Left lobe of liver (tissue), 2 donors: ENCODE measurements at places on chromosomes 2 and 18.

- DNase-seq: no peak
Measured at GRCh38 chr2:122652670-122653069, 897.2 kb downstream of the TSN start.

GRCh38 chr2:201344663-201345366 is 12.3 kb downstream of the FLACC1 start:
- no peak for DNase-seq

- DNase-seq: no peak
Measured at GRCh38 chr2:182167882-182168281, 182.2 kb downstream of the PPP1R1C start.

DNA sequence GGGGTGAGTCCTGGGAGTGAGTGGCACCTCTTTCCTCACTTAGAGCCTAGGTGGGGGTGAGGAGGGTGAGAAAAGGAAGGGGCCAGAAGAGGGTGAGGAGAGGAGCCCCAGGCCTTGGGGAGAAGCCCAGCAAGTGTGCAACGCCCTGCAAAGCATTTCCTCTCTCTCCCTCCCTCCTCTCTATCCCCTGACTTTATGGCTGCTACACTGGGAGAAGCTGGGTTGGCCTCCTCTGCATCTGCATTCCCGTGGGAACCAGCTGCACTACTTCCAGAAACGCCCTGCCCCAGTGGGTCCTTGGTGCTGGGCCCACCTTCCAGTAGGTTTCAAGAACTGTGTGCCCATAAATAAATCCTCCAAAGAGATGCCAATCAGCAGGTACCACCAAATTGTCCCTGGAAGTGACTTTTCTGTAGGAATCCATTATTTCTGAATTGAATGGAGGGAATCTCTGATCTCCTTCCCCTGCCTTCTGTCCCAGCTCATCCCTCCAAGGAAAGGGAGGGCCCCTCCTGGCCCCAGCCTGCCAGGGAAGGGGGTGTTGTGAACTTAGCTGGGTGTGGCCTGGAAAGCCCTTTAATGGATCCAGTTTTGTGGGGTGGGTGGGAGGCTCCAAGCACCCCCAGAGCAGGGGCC is 95.7 kb upstream of the BOD1L2 start:
- DNase-seq: no peak

GRCh38 chr2:68375582-68375981 is 10.5 kb downstream of the PLEK start:
- DNase-seq: no peak

DNA sequence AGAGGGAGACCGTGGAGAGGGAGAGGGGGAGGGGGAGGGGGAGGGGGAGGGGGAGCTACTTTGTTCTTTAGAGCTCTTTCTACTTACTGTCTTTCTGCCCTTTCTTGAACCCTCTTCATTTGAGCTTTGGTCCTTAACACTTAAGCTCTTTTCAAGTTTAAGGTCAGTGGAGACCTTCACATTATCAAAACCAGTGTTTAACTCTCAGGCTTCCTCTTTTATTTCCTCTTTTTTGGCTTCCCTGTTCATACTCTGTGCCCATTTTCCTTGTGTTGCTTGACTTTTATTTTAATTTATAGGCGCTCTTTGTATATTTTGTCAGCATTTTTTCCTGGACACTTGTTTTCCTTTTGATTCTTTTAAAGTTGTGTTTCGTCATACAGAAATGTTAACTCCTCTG is 37.1 kb downstream of the ACSL3 start:
- DNase-seq: no peak

DNA sequence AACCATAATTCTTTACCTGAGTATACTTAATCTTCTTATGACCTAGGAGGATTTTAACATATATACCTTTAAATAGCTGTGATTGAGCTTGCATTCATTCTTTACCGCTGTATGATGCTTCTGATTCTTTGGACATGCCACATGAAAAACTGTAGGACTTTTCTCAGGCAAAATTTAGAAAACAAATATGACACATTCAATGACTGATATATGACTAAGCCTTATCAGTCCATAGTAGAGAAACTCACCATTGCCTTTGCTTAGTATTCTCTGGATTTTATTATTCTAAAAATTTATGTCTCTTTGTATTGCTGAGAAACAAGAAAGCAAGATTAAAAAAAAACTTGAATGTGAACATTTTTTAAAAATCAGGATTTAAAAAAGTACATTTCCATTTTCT is 3.7 kb downstream of the FAM171B start:
- DNase-seq: no peak

DNA sequence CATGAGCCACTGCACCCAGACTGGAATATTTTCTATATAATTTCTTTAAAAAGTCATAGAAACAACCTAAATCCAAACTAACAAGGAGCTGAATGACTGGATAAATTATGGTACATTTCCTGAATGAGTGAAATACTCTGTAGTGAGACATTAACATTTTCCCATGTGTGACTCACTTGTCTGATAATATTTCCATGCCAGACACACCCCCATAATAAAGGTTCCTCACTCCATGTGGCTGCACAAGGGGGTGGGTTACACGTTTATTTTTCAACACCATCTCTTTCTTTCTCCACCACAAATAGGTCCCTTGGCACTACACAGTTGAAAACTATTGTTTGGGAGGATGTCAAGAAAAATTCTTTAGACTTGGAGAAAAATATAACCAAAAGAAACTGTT is 266.3 kb upstream of the LYPD1 start:
- no peak for DNase-seq
